Uterus (tissue), 4 donors: ENCODE measurements at places on chromosomes 12 and 14. TPM values are rescaled to one million over a fixed set of nuclear protein-coding genes. Genes with fewer than 3 reads are reported as not detected.
A peak's percentile ranks its signal among the peaks of the same experiment; 100 is the strongest.

Gene TAS2R9
- total RNA-seq: not detected

Gene APOF
- total RNA-seq: not detected

Gene HSPB8
- total RNA-seq: 10.6 TPM

Gene DPPA3
- not detected for total RNA-seq

Gene ANO4
- total RNA-seq: not detected

Gene FAM90A1
- not detected for total RNA-seq

Gene TSPAN19
- under 0.01 TPM for total RNA-seq

Gene PTPRB
- 87.6 TPM for total RNA-seq

Gene AICDA
- total RNA-seq: not detected

DNA sequence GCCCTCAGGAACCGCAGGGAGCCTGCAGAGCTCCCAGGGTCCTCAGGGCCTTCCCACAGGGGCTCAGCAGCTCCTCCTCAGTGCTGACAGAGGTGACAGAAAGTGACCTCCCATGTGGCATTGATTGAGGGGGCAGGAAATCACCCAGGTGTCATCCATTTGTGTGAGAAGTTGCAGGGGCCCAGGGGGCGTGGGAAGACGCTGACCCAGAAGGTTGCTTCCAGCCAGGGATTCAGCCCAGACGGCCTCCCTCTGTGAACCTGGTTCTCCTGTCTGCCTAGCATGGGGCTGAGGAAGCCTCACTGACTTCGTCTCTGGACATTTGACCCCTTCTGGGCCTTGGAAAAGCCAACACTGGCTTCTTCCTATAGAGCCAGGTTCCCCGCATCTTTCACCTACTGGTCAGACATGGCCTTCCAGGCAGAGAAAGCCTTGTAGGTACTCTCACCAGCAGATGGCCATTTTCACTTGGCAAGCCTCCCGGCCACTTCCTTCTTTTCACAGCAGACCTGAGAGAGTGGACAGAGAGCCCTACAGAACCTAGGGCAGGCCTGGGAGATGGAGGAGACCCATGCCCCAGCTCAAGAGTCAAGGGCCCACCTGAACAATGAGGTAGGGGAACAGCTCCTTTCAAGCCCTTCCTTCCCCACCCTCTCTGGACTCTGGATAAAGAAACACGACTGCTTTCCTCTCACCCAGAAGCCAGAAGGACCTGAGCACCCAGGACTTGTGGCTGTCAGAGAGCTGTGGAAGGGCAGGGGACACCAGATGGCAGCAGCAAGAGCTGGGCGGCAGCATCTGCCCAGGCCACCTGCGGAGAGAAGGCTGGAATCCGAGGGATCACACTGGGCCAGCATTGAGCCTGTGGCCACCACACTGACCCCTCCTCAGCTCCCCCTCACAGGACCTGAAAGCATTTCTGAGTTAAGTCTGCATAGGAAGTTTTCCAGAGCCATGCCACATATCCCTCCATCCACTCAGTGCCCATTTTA, 377.8 kb downstream of the DPF3 start:
- no peaks in the 10 kb centered on the region for H3K27me3 ChIP-seq
- peak; percentile 21 for DNase-seq
- H3K36me3 ChIP-seq: no peaks in the 10 kb centered on the region
- no peak overlapping the region for H3K4me3 ChIP-seq

GRCh38 chr12:108559007-108559655, 1.8 kb downstream of the SART3 start:
- H3K27ac ChIP-seq: no peak overlapping the region
- H3K27me3 ChIP-seq: no peaks in the 10 kb centered on the region
- no peak overlapping the region for H3K4me3 ChIP-seq
- DNase-seq: no peak

- no peaks in the 10 kb centered on the region for H3K27me3 ChIP-seq
- H3K27ac ChIP-seq: no peak overlapping the region
- H3K4me1 ChIP-seq: no peaks in the 10 kb centered on the region
- H3K4me3 ChIP-seq: no peak overlapping the region
- DNase-seq: no peak
Observed at GRCh38 chr12:16984484-16984883, 378.5 kb upstream of the LMO3 start.

GRCh38 chr12:108890208-108890607, 10.3 kb downstream of the DAO start:
- H3K27ac ChIP-seq: no peak overlapping the region
- no peak for DNase-seq
- H3K36me3 ChIP-seq: no peaks in the 10 kb centered on the region
- H3K4me1 ChIP-seq: no peaks in the 10 kb centered on the region
- H3K4me3 ChIP-seq: no peak overlapping the region

DNA sequence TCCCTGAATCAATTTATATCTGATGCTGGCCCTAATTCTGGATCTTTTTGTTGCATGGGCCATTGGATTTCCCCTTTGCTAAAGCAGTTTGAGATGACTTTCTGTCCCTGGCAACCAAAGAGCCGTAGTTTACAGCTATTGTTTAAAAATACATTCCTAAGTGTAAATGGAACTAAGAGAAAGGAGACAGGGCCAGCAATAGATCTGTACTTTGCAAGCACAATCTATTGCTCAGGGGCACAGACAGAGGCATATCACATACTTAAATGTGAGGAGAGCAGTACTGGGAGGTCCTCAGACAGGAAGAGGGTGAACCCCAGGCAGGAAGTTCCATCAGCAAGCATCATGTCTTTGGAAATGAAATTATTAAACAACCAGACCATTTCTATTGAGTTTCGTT, 126.6 kb downstream of the ZFP36L1 start:
- no peak overlapping the region for H3K4me3 ChIP-seq
- peaks cover 12% of the 10 kb centered on the region for H3K4me1 ChIP-seq
- H3K27me3 ChIP-seq: no peaks in the 10 kb centered on the region
- H3K36me3 ChIP-seq: no peaks in the 10 kb centered on the region

DNA sequence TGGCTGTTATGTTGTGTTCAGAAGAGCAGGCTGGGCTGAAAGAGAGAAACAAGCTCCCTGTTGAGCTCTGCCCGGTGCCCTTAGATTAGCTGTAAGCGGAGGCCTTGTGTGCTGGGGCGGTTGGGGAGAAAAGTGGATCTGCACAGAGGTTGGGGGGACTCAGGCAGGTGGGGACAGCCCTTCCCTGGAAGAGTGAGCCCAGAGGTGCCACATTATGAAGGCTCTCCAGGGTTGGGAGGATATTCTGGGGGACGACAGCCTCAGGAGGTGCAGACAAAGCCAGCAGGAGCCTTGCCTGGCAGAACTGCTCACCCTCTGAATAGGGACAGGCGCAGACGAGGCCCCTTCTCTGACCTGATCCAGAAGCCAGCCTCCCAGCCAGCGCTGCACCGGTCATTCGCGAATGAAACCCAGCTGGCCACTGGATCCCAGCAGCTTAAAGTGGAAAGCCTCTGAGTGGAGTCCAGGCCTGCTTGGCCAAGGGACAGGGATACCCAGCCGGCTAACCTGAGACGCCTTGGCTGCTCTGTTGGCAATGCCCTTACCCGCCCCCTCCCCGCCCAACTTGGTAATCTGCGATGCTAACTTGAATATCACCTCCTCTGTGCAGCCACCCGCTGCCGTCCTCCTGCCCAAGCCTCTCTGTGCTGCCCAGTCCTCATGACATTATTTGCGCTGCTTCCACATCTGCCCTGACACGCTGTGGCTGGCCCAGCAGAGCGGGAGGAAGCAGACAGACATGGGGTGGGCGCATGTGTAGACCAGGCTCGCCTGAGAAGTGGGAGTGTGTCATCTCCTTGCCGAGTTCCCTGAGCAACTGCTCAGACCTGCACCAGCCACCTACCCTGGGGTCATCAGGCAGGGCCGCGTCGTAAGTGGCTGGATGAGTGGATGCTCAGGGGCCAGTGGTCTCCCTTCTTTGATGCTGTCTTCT, 5.6 kb downstream of the HIP1R start:
- H3K4me3 ChIP-seq: no peak overlapping the region
- no peaks in the 10 kb centered on the region for H3K36me3 ChIP-seq
- H3K27ac ChIP-seq: no peak overlapping the region
- no peaks in the 10 kb centered on the region for H3K27me3 ChIP-seq
- no peaks in the 10 kb centered on the region for H3K4me1 ChIP-seq

- no peak for DNase-seq
- H3K4me3 ChIP-seq: no peak overlapping the region
- H3K36me3 ChIP-seq: no peaks in the 10 kb centered on the region
- H3K27ac ChIP-seq: no peak overlapping the region
- no peaks in the 10 kb centered on the region for H3K4me1 ChIP-seq
- no peaks in the 10 kb centered on the region for H3K27me3 ChIP-seq
Observed at GRCh38 chr12:32462908-32463307, 63.5 kb downstream of the FGD4 start.

- no peaks in the 10 kb centered on the region for H3K27me3 ChIP-seq
- H3K36me3 ChIP-seq: no peaks in the 10 kb centered on the region
- no peak overlapping the region for H3K4me3 ChIP-seq
- no peak overlapping the region for H3K27ac ChIP-seq
- DNase-seq: no peak
Observed at GRCh38 chr12:96015672-96016071, 19.5 kb upstream of the HAL start.

DNA sequence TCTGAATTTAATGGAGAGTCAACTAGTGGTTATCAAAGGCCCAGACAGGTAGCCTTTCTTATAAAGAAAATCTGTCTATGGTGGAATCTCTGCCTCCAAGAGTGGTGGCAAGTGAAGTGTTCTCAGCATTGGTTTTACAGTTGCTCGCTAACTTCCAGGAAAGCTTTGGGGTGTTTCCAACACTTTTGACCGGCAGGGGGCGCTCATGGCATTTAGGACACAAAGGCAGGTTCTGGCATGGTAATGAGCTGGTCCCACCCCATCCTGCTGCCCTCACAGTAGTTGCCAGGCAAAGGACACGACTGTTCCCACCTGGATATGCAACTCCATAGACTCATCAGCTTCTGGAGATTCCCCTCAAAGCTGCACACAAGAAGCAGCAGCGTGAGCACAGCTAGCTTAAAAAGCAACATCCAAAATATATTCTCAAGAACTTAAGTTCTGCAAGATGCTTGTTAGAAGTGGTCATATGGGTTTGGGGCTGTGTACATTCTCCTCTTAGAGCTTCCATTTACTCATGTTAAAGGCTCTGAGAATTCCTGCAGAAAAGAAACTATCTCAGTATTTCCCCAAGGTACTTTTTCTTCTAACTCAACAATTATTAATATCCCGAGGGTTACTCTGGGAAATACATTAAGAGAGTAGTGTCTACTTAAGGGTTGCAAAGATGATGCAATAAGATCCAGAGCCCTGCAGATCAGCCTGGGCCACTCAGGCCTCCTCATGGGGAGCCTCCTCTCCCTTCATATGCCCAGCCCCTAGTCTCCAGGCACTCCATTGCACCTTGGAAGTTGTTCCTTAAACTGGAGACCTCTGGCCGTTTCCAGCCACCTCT, 14.8 kb downstream of the PROX2 start:
- H3K27ac ChIP-seq: no peak overlapping the region
- H3K4me3 ChIP-seq: no peak overlapping the region
- no peaks in the 10 kb centered on the region for H3K36me3 ChIP-seq
- H3K4me1 ChIP-seq: no peaks in the 10 kb centered on the region
- H3K27me3 ChIP-seq: no peaks in the 10 kb centered on the region

DNA sequence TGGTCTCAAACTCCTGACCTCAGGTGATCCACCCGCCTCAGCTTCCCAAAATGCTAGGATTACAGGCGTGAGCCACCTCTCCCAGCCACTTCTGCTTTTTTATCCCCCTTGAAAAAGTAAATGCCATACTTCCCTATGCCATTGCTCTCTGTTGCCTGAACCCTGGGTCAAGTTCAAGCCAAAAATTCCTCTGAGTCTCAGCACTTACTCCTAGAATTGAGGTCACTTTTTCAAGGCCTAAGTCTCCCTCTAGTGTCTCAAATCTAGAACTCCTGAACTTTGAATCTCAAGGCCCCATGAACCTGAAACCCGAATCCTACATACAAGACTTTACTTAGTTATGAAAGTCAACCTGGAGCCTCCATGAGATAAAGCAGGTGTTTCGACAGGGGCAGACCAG, 1.4 kb upstream of the APOBEC1 start:
- no peaks in the 10 kb centered on the region for H3K27me3 ChIP-seq
- H3K36me3 ChIP-seq: no peaks in the 10 kb centered on the region
- no peak for DNase-seq
- H3K4me1 ChIP-seq: no peaks in the 10 kb centered on the region
- no peak overlapping the region for H3K27ac ChIP-seq

GRCh38 chr14:74401504-74402241, 24.3 kb downstream of the SYNDIG1L start:
- H3K36me3 ChIP-seq: no peaks in the 10 kb centered on the region
- DNase-seq: no peak
- H3K27me3 ChIP-seq: no peaks in the 10 kb centered on the region
- H3K4me3 ChIP-seq: no peak overlapping the region

GRCh38 chr12:104046306-104046705, 3.7 kb downstream of the GLT8D2 start:
- no peaks in the 10 kb centered on the region for H3K4me1 ChIP-seq
- no peaks in the 10 kb centered on the region for H3K36me3 ChIP-seq
- no peak overlapping the region for H3K4me3 ChIP-seq
- no peak for DNase-seq
- no peak overlapping the region for H3K27ac ChIP-seq

GRCh38 chr12:112965643-112966042, 12.7 kb upstream of the OAS2 start:
- no peak for DNase-seq
- no peaks in the 10 kb centered on the region for H3K4me1 ChIP-seq
- no peaks in the 10 kb centered on the region for H3K27me3 ChIP-seq
- H3K36me3 ChIP-seq: no peaks in the 10 kb centered on the region
- no peak overlapping the region for H3K4me3 ChIP-seq

DNA sequence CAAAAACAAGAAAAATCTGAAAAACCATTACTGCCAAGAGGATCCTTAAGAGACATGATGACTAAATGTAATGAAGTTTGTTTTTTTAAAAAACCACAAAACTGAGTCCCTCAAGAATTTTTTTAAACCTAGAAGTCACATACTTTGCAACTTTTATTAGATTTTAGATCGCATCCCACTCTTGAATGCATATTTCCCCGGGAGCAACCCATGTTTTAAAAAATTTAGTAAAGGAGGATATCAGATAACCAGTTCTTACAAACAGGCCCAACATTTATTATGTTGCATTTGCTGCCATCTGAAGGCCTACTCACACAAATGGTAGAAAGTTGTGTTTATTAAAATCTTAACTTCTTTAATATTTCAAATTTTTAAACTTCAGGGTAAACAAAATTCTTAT, 44.3 kb upstream of the CCT2 start:
- peaks cover 5% of the 10 kb centered on the region for H3K4me1 ChIP-seq
- no peak for DNase-seq
- no peak overlapping the region for H3K27ac ChIP-seq
- H3K4me3 ChIP-seq: no peak overlapping the region
- no peaks in the 10 kb centered on the region for H3K36me3 ChIP-seq
- H3K27me3 ChIP-seq: no peaks in the 10 kb centered on the region

DNA sequence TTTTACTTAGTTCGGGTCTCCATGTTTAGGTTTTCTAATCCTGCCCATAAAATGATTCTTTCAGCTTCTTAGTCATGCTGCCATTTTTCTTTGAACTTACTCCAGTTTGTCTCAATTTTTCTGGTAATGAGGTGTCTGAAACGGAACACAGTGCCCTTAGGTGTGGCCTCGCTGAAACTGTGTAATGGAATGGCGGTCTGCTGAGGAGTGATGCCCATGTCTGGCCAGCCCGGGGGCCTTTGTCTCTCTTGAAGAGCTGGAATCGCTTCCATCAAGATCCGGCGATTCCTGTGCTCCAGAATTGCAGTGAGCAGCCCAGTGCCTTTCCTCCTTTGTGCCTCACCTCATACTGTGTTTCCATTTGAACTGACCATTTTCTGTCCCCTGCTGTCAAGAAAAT, 112.5 kb downstream of the FBXL14 start:
- H3K27ac ChIP-seq: no peak overlapping the region
- H3K4me3 ChIP-seq: no peak overlapping the region
- no peaks in the 10 kb centered on the region for H3K4me1 ChIP-seq
- H3K36me3 ChIP-seq: no peaks in the 10 kb centered on the region

- no peaks in the 10 kb centered on the region for H3K36me3 ChIP-seq
- H3K4me1 ChIP-seq: no peaks in the 10 kb centered on the region
- DNase-seq: no peak
Observed at GRCh38 chr12:87779858-87780498, 249.2 kb downstream of the C12orf50 start.
